ENCODE measurements at places on chromosomes 12 and 14.

GRCh38 chr12:57607958-57608663 is 3.1 kb upstream of the ARHGEF25 start:
- no peak for DNase-seq

DNA sequence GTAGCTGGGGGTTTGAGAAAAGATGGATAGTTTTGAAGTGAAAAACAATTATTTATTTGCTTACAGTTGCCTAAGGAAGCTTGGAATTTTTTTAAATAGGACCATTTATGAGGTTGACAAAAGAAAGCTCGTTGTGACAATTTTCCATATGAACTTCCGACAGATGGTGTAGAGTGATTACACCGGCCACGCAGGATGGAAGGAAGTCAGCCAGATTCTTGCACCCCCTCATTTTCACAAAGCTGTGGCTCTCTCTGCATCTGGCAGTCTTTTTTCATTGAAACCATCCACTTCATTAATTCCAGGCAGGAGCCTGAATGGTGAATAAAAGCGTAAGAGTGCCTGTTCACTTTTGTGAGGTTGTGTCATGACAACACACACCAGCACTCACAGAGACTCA is 1284.1 kb downstream of the AACS start:
- no peak for DNase-seq

- DNase-seq: no peak
These were observed 1334.4 kb upstream of the FLRT2 start for GRCh38 chr14:84195514-84195913.

- DNase-seq: no peak
These were observed 72.8 kb downstream of the ZNF664 start for GRCh38 chr12:124045671-124046455.

DNA sequence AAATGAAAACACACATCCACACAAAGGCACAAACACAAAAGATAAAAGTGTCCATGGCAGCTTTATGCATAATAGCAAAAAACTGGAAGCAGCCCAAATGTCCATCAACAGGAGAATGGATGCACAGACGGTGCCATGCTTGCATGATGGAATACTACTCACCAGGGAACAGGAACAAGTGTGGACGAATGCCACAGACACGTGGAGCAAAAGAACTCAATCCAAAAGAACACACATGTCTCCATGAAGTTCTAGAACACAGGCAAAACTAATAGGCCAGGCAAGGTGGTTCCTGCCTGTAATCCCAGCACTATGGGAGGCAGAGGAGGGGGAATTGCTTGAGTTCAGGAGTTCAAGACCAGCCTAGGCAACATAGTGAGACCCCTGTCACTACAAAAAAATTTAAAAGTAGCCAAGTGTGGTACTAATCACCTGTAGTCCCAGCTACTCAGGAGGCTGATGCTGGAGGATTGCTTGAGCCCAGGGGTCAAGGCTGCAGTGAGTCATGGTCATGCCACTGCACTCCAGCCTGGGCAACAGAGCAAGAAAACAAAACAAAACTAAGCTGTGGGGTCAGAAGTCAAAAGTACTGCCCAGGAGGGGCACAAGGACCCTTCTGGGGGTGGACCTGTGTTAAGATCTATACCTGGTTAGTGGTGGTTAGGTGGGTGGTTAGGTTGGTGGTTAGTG is 7.3 kb upstream of the TMEM119 start:
- DNase-seq: no peak

GRCh38 chr12:46926526-46926925 is 100.7 kb upstream of the SLC38A4 start:
- DNase-seq: no peak

GRCh38 chr14:59728304-59728703 is 142.3 kb downstream of the RTN1 start:
- no peak for DNase-seq

GRCh38 chr12:45930369-45930768 is 60.0 kb downstream of the SCAF11 start:
- no peak for DNase-seq

- peak; percentile 12 for DNase-seq
These were observed 115.5 kb downstream of the SLC38A1 start for GRCh38 chr12:46153268-46153872.

GRCh38 chr12:64997858-64998257 is 123.2 kb downstream of the WIF1 start:
- DNase-seq: no peak

Data from RPMI8226 (cell line).